Eye (tissue), 1 donor: ENCODE measurements at places on chromosomes 7 and 10.
A peak's percentile ranks its signal among the peaks of the same experiment; 100 is the strongest.

- DNase-seq: peak; percentile 93
Measured at GRCh38 chr7:49852619-49853462, 79.4 kb downstream of the VWC2 start.

- DNase-seq: peak; percentile 9
Measured at GRCh38 chr10:101244321-101245050, 15.2 kb upstream of the LBX1 start.

GRCh38 chr10:67789769-67790168, 48.2 kb downstream of the DNAJC12 start:
- no peak for DNase-seq

DNA sequence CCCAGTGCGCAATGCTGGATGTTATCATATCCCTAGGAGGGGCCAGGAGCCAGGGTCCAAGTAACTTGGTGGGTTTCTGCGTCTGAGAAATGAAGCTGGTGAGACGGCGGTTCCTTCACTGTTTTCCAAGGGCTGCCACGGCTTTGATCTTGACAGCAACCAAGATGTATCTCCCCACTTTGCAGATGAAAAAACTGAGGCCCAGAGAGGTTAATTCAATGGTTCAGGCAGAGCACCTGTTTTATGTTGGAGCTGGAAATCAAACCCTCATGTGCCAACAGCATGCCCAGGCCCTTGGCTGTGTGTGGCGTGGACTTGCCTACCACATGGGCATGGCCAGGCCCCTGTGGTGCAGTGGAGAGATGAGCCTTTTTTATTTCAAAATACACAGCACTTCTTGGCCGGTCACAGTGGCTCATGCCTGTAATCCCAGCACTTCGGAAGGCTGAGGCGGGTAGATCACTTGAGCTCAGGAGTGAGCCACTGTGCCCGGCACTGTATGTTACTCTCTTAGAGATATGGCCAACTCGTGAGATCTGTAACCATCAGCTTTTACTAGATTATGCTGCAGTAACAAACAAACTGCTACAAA, 225.2 kb upstream of the SH2B2 start:
- DNase-seq: no peak

DNA sequence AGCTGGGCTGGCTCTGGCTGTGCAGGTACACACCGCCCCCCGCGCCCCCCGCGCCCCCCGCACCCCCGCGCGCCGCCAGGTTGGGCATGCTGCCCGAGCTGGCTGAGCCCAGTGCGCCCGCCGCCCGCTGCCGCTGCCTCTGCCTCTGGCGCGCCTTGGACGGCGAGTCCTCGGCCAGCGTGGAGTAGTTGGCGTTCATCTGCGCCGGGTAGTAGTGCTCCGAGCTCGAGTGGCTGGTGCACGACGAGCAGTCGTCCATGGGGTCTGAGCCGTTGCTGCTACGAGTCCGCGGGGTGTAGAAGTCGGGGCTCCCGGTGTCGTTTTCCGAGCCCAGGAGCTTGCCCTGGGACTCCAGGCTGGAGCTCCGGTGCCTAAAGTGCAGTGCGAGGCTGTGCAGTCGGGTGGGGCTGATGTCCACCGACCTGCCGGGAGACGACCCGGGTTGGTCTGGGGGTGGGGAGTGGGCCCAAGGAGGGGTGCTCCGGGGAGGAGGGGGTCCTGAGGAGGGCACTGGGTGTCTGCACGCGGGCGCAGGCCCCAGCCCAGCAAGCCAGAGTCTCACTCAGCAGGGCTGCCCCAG, 70.4 kb downstream of the PRPF18 start:
- DNase-seq: no peak

DNA sequence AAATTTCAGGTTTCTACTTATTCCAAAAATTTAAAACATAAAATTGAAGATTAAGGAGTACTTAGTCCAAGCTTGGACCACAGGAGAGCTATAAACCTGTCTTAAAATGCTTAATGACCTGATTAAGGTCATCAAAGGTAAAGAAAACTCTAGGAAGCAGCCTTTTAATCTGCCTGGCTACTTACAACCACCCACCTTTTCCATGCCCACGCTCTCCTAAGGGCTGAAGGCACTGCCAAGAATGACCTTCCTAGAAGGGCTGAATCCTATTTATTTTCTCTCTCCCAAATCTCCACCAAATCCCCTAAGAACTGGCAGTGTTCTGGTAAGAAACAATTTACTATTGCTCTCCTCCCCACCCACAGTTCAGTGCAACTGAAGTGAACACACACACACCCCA, 6.8 kb downstream of the MPP7 start:
- DNase-seq: no peak

DNA sequence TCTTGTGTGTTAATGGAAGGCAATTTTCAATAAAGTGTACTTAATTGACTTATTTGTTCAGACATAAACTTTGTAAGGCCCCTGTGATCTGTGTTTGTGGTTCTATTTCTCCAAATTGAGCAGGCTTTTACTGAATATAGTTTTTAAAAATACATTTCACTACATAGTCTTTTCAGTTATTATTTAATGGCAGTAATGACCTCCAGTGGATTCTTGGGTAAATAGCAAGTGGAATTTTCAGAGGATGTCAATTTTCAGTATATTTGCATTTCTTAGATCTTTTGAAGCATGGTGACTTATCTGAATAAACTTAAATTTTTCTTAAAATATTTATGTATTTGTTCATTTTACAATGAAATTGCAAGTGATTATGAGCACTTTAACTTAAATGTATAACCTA, 203.1 kb upstream of the PCLO start:
- no peak for DNase-seq

DNA sequence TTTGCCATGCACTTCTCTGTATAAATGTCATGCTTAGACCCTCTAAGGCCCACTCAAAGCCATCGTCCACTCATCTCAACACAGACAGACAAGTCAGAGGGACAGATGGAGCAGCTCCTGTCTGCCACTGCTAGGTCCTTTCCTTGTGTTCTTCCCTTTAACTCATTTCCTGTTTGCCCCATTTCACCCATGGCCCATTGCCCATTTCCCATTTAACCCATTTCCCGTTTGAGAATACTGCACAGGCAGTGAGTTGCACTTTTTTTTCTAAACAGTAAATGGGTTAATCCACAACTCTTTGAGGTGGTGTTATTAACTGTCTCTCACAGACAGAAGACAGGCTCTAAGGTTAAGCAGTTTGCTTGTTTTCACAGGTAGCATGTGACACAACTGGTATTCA, 179.3 kb downstream of the NPSR1 start:
- no peak for DNase-seq

DNA sequence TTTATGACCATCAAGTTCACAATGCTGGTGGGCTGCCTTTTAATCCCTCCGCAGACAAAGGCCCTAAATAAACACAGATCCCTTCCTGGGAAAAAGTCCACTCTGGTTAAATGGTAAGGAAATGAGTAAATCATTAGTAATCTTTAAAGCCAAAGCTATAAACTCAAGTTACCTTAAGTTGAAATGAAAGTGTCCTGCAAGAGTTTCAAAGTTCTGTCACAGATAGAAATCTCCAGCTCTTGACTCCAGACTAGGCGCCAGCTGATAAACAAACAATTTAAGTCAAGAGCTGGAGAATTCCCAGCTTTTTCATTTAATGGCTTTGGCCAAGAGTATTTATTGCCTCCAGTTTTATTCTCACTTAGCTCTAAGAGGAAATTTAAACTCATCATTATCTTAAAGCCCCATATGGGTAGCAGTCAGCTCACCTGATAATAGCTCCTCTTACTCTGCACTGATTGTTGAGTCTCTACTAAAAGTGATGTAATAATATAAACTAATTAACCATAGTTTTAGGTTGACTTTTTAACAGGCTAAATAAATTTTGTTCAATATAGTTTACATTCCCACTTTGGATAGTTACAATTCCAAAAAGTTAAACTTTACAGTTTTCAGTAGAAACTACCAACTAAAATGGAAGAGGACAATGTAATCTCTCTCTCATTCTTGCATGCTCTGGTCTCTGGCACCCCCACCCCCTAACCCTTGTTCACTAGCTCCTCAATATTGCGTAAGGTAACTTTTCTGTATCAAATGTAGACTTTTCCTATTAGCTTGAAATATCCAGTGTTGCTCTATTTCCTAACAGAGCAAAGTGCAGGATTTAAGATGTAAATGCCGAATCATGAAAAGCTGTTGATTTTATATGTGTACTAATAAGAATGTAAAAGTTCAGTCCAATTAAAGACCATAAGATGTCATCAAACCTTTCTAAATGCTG, 56.1 kb downstream of the HIBADH start:
- DNase-seq: no peak

DNA sequence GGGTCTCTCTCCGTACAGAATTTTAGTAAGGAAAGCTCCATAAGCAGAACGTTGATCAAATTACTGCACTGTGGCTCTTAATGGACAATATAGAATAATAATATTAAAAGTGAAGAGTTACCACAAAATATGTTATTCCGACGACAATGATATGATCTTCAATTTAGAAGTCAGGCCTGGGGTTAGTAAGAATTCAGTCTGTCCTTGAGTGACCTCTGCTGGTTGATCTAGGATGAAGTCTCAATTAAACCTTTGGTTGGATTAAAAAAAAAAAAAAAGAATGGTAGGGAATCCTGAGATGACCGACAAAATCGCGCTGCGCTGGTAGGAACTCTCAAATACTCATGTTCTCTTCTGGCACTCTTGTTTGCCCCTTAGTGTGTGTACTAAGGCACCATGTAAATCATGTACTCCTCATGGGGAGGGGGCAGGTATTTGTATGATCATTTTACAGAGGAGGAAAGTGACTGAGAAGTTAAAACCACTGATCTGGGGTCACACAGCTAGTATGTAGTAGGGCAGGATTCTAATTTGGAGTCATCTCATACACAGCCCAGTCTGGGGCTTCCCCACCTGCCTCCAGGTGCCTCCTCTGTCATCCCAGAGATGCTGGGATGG, 161.3 kb upstream of the NPVF start:
- peak; percentile 87 for DNase-seq
